ENCODE measurements at places on chromosomes 1 and 21. TPM values are rescaled to one million over a fixed set of nuclear protein-coding genes. Genes with fewer than 3 reads are reported as not detected.

Gene OR2T35
- not detected for total RNA-seq

Gene SPATA21
- total RNA-seq: not detected

Gene TSPAN1
- 2.6 TPM for total RNA-seq

Gene C1orf87
- total RNA-seq: not detected

Gene CYP2J2
- total RNA-seq: 0.11 TPM

Gene AGT
- total RNA-seq: 0.19 TPM
